ENCODE measurements at places on chromosomes 2 and 18. TPM values are rescaled to one million over a fixed set of nuclear protein-coding genes. Genes with fewer than 3 reads are reported as not detected.

Gene DYSF
- 0.07 TPM for polyA plus RNA-seq

Gene OSGEPL1
- 3.9 TPM for polyA plus RNA-seq

Gene SRD5A2
- not detected for polyA plus RNA-seq

Gene DNAJC5G
- not detected for polyA plus RNA-seq

Gene IL1F10
- not detected for polyA plus RNA-seq

Gene ATG16L1
- polyA plus RNA-seq: 32.8 TPM

DNA sequence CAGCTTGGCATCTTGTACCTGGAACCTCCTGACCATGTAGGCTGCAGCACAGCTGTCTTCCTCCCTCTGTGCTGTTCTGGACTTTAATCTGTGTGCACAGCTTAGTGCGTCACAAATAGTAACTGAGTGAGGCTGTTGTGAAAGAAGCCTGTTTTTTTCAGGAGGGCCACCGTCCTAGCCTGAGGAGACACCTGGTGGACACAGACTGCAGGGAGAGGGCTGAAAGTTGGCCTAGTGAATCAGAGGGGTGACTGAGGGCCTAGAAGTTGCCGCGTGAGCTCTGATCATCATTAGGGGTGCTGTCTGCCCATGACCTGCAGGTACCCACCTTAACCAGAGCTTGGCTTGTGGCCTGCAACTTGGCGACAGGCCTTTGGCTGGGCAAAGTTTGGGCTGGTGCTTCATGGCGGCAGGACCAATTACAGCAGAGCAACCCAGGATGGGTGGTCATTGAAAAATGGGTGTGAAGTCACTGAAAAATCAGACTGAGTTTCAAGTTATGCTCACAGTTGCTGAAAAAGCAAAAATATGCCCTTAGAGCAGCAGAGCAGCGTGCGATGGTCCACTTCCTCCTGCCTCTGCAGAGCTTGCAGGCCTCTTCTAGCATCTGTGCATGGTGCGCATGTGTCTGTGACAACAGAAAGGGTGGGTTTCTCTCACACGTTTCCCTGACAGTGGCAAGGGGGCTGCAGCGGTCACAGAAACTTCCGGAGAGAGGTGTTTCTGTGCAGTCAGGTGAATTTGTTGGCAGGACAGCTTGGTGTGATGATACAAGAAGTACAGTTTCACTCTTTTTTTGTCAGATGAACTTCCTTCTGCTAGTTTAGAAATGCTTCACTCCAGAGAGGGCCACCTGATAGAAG, 9.6 kb downstream of the GDF7 start:
- no peak for DNase-seq

- DNase-seq: peak; percentile 26
These were observed 25.0 kb downstream of the DCDC2C start for GRCh38 chr2:3728104-3729054.

DNA sequence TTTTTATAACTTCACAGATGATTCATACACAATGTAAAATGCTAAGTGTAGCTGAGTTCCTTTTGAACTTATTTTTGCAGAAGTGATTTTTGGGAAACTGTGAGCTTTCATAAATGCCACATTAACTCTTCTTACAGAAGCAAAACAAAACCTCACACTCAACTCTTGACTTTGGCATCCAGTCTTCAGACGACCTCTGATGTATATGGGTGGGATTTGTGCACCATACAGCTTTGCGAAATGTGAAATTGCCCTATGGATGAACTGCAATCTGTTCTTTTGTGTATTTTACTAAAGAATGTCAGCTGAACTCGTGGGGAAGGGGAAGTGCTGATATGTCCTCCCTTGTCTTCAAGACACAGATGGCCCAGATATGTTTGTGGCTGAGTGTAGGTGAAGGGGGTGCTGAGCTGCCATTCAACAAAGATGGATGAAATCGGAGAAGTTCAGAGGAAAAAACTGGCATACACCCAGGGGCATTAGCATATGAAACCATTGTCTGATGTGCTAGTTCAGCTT, 218.3 kb downstream of the PTGR3 start:
- no peak for DNase-seq

DNA sequence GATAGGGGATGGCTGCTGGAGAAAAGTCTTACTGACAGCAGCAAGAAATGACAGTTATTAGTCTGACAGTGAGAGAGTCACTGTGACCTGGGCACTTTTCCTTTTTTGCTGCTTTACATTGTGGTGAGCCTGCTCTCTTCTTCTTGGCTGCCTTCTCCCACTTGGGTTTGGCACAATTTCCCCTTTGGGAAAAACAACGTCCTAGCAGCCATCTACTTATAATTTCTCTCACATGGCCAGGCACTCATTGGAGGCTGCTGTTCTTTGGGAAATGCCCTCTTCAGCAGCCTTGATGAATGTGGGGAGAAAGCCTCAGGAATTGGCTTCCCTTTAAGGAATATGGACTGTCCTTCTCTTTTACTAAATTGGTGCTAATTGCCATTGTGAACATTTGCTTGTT, 60.4 kb upstream of the SLC1A4 start:
- DNase-seq: no peak

GRCh38 chr18:21361307-21361880, 119.4 kb downstream of the GREB1L start:
- no peak for DNase-seq

- no peak for DNase-seq
These were observed 300.3 kb upstream of the MGAT5 start for GRCh38 chr2:133953524-133953923.

GRCh38 chr2:6879011-6879410, 1.4 kb downstream of the RSAD2 start:
- DNase-seq: no peak

DNA sequence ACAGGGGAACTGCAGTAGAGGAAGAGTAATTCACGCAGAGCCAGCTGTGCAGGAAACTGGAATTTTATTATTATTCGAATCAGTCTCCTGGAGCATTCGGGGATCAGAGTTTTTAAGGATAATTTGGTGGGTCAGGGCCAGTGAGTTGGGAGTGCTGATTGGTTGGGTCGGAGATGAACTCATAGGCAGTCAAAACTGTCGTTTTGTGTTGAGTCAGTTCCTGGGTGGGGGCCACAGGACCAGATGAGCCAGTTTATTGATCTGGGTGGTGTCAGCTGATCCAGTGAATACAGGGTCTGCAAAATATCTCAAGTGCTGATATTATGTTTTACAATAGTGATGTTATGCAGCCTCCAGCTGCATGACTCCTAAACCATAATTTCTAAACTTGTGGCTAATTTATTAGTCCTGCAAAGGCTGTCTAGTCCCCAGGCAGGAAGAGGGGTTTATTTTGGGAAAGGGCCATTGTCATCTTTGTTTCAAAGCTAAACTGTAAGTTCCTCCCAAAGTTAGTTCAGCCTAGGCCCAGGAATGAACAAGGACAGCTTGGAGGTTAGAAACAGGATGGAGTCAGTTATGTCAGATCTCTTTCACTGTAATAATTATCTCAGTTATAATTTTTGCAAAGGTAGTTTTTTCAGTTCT, 67.0 kb downstream of the ASAP2 start:
- no peak for DNase-seq

DNA sequence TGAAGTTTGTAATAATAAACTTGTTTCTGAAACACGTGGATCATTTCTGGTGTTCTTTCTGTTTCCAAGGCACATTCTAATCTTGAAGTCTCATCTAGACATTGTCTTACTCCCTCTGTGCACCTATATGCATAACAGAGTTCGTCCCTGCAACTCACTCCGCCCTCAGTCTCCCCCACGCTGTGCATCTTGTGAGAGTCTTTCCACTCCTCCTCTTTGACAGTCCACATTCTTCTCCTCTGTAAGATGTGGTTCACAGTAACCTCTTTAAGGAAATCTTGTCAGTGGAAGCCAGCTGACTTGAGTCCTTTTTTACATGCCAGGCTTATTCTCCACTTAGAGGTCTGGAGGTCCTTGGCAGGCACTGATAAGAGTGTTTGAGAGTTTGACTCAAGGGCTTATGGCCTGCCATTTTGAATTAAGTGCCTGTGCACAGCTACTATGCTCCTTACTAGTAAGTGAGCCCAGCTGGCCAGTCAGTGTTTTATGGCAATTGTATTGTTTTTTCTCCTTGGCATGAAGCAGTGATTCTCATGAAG, 108.9 kb upstream of the IL1R2 start:
- no peak for DNase-seq

DNA sequence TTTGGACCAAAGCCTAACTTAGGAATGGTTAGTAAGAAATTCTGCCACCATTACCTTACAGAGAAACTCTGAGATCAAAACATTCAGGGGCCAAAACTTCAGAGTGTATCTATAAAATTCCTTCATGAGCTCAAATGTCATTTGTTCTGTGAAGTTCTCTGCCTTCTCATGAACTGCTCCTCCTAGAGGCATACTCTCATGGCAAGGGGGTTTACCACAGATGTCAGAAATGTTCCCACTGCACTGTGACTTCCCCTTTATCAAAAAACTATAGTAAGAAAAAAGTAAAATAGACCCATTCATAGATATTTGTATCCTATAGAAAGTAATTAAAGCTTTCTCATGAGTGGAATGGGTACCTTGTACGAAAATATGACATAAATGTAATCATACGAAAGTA, 68.5 kb downstream of the USP40 start:
- DNase-seq: no peak
